ENCODE measurements at places on chromosomes 2 and 18.

DNA sequence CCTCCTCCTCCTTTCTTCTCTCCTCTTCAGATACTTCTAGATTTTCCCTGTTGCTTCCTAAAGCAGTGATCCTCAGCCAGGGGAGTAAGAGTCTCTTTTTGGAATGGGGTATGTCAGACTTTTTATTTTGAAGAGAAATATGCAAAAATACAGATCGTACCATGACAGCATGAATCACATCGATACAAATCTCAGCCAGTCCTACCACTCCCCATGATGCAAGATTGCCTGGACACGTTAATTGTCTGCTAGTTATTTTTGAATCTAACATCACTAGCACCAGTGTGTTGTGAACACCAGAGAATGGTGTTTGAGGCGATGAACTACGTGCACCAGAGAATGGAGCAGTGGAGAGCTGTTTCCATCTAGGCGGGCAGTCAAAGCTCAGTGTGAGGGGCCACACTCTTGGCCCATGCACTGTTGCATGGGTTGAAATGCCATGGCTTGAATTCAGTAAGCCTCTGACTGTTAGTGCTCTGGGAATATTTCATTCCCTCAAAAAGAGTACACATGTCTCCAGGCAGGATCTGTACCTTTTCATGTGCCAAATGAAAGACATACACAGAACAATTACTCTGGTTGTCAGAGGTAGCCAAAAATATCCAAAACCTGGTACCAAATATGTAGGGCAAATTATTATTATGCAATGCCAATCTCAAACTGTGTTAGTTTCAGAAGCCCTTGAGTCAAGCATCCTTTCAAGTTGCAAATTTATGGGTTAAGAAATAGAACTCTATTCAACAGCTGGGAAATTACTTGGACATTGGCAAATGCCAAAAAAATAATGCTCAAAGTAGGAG is 46.3 kb upstream of the RALBP1 start:
- no peak for DNase-seq

- DNase-seq: no peak
Observed at GRCh38 chr18:79789091-79789891, 8.4 kb upstream of the KCNG2 start.

- DNase-seq: no peak
Observed at GRCh38 chr18:4369705-4370104, 85.4 kb downstream of the DLGAP1 start.

- no peak for DNase-seq
Observed at GRCh38 chr18:74631212-74631611, 33.5 kb downstream of the ZNF407 start.

GRCh38 chr18:3448838-3449511 is 997 bp upstream of the TGIF1 start:
- DNase-seq: no peak

DNA sequence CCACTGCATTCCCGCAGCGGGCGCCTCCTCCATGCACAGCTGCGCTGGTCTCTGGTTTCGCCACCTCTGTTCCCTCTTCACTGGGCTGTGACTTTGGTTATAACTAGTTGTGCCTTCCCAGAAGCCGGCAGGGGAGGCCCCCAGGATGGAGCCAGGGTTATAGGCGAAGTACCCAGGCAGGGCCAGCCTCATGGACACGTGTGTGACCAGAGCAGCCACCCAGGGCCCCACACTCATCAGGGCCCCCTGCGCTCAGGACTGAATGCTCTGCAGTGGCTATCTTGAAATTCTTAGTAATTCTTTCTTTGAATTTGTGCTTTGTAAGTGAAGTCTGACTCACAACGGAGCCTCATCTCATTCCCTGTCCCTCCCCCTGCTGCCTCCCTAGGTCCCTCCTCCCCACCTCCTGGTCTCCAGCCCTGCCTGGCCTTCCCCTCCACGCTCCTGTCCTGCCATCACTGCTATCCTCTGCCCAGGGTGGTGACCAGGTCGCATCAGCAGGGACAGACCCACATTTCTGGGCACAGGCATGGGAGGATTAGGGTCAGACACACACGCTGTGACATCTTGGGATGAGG is 38.1 kb upstream of the LBH start:
- DNase-seq: no peak

- DNase-seq: no peak
Observed at GRCh38 chr18:28511413-28511821, 334.5 kb upstream of the CDH2 start.

DNA sequence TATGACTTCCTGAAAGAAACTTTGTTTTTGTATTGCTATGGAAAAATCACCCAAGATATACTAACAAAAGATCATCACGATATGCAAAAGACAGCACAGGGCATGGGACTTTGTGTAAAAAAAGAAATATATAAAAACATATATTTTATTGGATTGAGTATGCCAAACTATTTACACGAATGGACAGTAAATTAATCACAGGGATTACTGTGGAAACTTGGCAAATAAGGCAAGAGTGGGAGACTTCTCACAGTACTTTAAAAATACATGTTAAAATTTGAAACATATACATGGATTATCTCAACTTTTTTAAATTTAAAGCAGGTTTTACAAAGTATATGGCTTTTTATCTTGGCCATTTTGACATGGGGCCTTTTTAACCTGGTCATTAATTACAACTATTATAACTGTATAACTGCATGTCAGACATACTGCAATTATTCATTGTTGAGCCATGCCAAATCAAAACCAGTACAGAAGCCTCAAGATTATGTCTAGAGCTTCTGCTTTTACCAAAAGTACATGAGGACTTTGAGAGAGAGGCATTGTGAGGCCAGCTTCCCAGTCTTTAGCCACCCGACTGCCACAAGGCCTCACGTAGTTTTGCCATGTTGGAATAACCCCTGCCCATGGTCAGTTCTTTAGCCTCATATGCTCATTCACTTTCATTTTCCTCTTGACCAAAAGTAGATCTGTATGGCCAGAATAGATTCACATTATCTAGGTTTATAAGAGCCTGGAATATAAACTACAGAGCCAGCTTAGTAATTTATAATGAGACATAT is 419.8 kb downstream of the SETBP1 start:
- DNase-seq: no peak

- DNase-seq: no peak
Observed at GRCh38 chr2:161165811-161166210, 5.6 kb downstream of the TANK start.

GRCh38 chr2:176636401-176636800 is 367.2 kb downstream of the MTX2 start:
- DNase-seq: no peak

- DNase-seq: no peak
Observed at GRCh38 chr2:44519026-44519425, 157.3 kb downstream of the CAMKMT start.
